ENCODE measurements at places on chromosomes 7 and 10.

- no peak for DNase-seq
These were observed 12.8 kb downstream of the KCNH2 start for GRCh38 chr7:150965273-150965830.

GRCh38 chr7:56199639-56200038 is 83.4 kb upstream of the NUPR2 start:
- no peak for DNase-seq

DNA sequence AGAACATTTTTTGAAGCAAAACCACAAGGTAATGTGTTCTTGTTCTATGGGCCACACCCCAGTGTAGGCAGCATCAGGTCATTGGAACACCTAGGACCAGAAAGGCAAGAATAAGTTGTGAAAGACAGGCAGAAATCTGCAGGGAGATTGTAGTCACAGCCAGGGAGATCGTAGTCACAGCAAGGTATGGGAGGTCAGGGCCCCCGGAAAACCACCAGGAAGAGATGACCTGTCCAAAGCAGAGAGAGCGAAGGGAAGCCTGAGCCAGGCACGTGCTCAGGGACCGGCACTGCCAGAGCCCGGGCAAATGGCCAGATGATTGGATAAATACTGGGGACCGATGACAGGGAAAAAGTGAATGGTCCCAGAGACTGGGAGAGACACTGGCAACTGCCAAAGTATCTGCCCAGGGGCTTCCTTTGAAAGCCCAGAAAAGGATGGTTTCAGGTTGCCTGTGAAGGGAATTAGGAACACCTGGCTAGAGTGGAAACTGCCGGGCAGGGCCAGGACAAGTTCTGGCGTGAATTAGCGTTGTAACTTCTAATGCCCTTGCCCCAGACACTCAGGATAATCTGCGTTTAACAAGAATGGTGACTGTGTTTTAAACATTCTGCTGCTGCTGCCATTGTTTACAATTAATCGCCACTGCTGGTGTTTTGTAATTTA is 3.9 kb upstream of the NOBOX start:
- DNase-seq = no peak

GRCh38 chr10:1215862-1216573 is 159.8 kb downstream of the WDR37 start:
- DNase-seq = no peak

DNA sequence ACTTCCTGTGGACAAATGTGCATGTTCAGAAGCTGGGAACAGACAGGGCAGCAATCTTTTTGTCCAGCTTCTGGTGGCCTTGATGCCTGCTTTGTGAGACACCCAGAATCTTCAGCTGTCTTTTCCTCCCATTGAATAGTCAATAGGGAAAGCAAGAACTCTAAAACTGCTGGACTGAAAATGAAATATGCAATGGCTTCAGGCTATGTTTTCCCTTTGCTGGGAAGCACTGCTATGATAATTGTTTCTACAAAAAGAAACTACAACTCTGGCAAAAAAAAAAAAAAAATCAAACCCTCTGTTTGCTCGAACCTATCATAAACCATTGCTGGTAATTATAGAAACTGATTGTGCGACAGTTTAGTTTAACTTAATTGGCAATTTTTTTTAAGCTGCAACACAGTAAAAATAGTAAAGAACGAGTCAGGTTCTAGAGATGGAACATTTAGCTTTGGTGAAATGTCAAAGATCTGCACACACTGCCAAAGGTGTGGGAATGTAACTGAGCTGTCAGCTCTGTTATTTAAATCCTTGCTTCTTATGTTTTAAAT is 79.1 kb upstream of the NEUROD6 start:
- no peak for DNase-seq

DNA sequence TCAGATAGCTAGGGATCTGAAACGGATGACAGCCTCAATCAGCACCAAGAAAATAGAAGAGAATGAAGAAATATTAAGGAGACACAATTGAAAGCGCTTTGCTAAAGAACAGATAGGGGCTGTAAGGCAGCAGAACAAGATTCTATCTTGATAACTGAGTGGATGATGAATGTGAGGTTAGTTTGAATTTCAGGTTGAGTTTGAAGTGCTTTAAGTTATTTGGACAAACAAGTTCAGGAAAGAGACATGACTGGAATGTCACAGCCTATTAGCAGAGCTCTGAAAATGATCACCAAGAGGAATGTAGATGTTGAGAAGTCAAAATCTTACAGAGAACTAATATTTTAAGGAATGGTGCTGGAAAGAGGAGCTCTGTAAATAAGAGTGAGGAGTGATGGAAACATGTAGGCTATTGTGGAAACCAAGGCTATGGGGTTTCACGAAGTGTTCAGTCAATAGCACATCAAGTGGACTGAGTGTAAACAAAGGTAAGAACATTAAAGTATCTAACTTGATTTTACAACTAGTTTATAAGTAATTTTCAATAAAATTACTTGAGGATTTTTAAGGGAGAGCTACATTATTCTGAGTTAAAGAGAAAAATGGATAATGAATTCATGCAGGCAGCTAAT is 61.6 kb downstream of the MEST start:
- DNase-seq = no peak

DNA sequence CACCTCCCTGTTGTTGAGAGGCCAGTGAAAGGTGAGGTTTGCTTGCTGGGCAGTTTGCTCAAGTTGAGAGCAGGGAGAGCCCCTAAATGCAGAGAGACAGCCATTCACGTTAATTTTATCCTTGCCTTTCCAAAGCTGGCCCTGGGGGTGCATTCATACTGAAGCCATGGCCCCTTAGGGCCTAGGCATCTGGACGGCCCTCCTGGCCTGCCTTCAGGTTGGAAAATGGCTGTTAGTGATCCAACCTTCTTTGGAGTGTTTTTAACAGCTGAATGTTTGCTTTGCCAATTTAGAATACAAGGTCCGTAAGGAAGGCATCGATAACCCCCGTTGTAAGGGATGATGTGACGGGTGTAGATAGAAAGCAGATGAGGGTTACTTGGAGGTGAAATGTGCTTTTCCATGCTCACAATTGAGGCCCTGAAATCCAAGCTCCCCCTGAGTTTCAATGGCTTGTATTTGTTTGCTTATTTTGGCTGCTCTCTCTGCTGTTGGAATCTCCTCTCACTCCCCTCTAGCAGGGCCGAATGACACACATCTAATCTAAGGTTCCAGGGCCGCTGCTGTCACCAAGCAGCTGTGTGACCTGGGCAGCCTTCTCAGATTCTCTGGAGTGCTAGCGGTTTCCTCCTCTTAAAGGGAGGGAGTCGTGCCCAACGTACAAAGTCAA is 171.6 kb upstream of the MKI67 start:
- DNase-seq = no peak

GRCh38 chr7:99876491-99876890 is 342 bp downstream of the OR2AE1 start:
- no peak for DNase-seq

GRCh38 chr10:127968027-127968441 is 61.1 kb downstream of the PTPRE start:
- DNase-seq = no peak

DNA sequence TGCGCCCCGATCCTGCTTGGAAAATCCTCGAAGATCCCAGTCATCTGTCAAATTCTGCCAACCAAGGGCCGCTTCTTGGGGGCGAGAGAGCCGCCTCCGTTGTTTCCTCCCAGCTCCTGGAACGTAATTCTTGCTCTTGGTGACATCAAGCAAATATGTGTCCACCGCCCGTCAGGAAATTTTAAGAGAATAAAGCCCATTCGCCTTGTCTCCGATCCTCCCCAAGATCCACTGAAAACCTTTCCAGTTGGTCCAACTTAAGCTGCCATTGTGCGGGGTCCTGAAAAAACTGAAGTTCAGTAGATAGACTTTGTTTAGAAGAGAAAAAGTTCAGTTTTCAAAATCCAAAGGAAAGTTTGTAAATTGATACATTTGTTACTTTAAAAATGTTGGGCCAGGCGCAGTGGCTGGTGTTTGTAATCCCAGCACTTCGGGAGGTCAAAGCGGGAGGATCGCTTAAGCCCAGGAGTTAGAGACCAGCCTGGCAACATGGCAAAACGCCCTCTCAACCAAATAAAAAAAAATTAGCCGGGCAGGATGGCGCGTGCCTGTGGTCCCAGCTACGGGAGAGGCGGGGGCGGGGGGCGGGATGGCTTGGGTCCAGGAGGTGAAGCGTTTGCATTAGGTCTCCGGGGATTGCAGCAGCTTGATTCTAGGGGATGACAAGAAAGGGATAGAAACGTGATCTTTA is 1.0 kb upstream of the ZNF800 start:
- peak; percentile 50 for DNase-seq

GRCh38 chr10:34254596-34254995 is 560.5 kb downstream of the PARD3 start:
- DNase-seq = no peak

DNA sequence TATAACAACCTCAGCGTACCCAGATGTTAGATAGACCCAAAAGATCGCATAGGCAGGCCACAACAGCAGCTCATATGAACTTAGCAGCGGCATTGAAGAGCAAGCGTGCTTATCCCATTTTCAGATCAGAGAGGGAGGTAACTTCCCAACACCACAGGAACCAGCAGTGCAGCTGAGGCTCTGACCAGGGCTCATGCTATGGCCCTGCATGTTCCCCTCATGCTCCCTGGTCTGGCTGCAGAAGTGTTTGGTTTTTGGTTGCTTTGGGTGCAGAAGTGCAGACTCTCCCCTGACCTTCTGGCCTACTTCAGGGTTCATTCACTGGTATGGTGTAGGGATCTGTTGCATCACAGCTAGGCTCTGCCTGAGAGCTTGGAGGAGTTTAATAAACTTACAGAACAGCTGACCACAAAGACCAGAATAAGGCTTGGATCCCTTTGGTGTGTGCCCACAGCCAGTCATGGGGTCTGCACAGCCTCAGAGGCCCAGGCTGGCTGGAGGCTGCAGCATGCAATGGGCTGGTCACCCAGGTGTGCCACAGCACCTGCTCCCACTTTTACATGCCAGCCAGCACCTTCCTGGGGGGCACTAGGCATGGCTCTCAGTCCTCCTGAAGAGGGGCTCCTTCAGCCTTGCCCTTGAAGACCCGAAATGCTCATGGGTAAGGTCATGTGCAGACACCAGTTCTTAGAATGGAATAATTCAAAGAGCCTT is 9.1 kb upstream of the CXCL12 start:
- no peak for DNase-seq

DNA sequence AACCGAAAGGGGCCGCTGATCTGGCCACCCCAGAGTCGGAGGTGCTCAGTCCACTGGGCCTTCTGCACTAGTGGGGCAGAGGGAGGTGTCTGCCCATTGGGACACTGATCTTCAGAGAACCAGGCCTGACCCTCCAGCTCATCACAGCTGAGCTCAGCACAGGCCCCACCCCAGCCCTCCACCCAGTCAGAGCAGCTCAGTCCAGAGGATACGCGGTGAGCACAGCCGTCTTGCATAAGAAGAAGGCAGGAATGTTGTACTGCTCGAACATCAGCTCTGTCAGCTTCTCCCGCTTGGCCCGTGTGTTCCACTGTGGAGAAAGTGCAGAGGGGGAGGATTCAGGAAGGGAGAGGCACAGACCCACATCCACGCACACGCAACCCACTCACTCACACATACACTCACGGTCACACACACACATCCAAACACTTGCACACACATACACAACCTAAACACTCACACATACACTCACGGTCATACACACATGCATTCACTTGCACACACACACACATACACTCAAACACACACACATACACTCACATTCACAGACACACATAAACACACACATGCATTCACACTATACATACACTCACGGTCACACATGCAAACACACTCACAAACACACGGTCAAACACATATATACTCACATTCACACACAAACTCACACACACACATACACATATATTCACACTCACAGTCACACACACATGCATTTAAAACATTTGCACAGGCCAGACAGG is 6.3 kb downstream of the ACTL6B start:
- DNase-seq = no peak

DNA sequence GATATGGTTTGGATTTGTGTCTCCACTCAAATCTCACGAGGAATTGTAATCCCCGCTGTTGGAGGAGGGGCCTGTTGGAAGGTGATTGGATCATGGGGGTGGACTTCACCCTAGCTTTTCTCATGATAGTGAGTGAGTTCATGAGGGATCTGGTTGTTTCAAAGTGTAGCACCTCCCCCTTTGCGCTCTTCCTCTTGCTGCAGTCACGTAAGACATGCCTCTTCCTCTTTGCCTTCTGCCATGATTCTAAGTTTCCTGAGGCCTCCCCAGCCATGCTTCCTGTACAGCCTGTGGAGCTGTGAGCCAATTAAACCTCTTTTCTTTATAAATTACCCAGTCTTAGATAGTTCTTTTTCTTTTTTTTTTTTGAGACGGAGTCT is 17.1 kb downstream of the CDNF start:
- DNase-seq = no peak

DNA sequence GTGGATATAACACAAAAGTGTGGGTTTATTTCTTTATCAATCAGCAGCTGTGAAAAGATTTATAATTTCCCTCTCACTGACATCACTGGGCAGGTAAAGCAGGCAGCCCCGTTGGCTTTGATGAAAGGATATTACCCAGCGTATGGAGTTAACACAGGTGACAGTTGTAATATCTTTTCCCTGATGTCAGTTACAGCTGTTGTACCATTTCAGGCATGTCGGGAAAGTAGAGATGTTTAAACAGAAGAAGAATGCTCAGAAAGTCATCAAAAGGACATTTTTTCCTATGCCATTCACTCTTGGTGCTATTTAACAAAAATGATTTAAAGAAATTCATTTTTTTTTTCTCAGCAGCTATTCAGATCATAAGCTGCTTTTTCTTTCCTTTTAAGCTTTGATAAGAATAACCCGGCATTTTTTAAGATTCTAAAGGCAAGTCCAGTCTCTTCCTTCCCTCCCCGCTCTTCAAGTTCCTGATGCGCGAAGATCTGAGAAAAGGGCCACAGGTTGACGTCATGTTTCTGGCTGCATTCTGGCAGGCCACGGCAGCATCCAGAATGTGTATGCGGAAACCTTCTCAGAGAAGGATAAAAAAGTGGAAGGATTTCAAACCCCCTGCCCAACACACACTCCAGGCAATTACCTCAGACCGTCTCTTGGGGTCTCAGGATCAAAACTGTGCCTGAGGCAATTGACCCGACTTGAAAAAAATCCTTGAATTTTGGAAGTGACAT is 32.5 kb upstream of the ADAM12 start:
- no peak for DNase-seq

GRCh38 chr7:12601302-12601869 is 30.9 kb downstream of the SCIN start:
- DNase-seq = no peak

- no peak for DNase-seq
These were observed 107.0 kb upstream of the CELF2 start for GRCh38 chr10:10910634-10911033.

- no peak for DNase-seq
These were observed 147.1 kb downstream of the MPP7 start for GRCh38 chr10:28155726-28156125.

GRCh38 chr7:138126928-138127327 is 50.7 kb downstream of the AKR1D1 start:
- DNase-seq = no peak

DNA sequence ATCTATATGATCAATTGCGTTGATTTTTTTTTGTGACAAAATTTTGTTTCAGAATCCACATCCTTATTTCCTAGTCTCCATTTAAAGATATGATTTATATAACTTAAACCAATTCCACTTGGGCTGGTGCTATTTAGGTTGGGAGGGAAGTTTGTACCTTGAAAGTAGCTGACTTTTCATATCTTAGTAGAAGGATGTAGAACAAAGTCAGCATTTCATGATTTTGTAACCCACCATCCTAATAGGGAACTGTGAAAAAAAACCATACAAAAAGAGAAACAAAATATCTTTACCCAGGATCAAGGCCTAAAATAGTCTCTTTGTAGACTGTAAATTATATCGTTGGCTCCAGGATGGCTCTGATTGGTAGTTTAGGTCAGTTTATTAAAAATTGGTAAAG is 8.3 kb downstream of the HECTD2 start:
- DNase-seq = no peak

Measured in psoas muscle (tissue), 8 donors.